ENCODE measurements at places on chromosomes 16 and 17.

GRCh38 chr17:34503528-34504195 is 75.7 kb upstream of the TMEM132E start:
- DNase-seq, result no peak
- H3K4me3 ChIP-seq, result no peak overlapping the region
- no peak overlapping the region for H3K27ac ChIP-seq

GRCh38 chr16:58661199-58661830 is 23.3 kb downstream of the SLC38A7 start:
- H3K27me3 ChIP-seq, result no peaks in the 10 kb centered on the region
- peak; percentile 14 for DNase-seq
- H3K4me1 ChIP-seq, result no peaks in the 10 kb centered on the region
- H3K4me3 ChIP-seq, result no peak overlapping the region
- H3K27ac ChIP-seq, result no peak overlapping the region
- H3K36me3 ChIP-seq, result no peaks in the 10 kb centered on the region

DNA sequence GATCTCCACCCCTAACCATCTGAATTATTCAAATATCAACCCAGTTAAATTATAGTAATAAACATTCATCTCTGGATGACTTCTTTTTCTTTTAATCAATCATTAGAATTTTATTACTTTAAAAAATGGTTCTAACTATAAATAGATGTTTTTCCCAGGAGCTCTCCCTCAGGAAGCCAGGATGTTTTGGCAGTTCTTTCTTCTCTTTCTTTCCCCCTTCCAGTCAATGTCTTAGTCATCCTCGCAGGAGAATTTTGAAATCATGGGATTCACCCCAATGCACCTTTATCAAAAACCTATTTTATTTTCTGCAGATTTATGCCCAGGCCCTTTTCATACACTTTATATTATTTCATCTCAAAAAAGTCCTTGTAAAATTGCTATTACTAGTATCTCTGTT is 711.6 kb downstream of the CDH11 start:
- no peak overlapping the region for H3K27ac ChIP-seq
- H3K27me3 ChIP-seq, result no peaks in the 10 kb centered on the region
- no peaks in the 10 kb centered on the region for H3K36me3 ChIP-seq
- H3K4me3 ChIP-seq, result no peak overlapping the region
- no peak for DNase-seq

DNA sequence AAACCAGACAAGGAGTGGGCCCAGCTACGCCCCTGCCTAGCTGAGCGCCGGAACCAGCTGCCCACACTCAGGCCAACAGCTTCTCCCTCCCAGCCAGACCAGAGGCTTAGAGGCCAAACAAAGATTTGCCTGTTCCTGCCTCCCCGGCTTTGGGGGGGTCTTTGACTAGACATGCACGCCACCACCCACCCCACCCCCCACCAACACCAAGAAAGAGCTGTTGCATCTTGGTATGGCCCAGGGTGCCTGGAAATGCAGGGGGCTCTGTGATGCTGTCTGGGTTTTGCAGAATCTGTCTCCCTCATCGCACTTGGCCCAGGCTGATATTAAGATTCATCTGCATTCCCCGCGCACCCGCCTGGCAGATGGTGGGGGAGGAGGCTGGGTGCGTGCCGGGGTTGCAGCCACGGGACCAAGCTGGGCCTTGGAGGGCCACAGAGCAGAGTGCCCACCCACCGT is 1.3 kb upstream of the NXPH3 start:
- H3K27ac ChIP-seq, result peak overlapping the region; percentile 95
- H3K4me3 ChIP-seq, result peak overlapping the region; percentile 95
- H3K4me1 ChIP-seq, result peaks cover 61% of the 10 kb centered on the region
- DNase-seq, result no peak
- peaks cover 6% of the 10 kb centered on the region for H3K36me3 ChIP-seq

GRCh38 chr17:65531256-65532100 is 30.0 kb downstream of the AXIN2 start:
- H3K27ac ChIP-seq, result peak overlapping the region; percentile 61
- DNase-seq, result no peak
- H3K36me3 ChIP-seq, result peaks cover 27% of the 10 kb centered on the region
- no peaks in the 10 kb centered on the region for H3K27me3 ChIP-seq
- H3K4me1 ChIP-seq, result peaks cover 57% of the 10 kb centered on the region

DNA sequence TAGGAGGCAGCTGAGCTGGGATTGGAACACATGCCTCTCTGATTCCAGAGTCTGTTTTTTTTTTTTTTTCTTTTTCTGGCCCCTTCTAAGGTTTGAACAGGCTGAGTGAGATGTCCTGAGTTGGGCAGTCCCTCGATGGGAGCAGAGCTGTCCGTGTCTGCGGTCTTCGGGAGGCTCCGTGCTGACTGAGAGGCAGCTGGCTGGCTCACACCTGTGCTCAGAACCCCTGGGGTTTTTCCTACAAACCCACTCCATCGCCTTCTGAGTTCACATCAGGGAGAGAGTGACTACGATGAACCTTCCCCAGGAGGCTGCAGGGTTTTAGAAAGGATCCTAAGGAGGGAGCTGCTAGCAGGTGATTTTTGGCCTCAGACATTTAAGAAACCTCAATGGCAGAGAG is 92.5 kb downstream of the IRF8 start:
- H3K4me1 ChIP-seq, result no peaks in the 10 kb centered on the region
- H3K27me3 ChIP-seq, result no peaks in the 10 kb centered on the region
